ENCODE measurements at places on chromosomes 2 and 18.

DNA sequence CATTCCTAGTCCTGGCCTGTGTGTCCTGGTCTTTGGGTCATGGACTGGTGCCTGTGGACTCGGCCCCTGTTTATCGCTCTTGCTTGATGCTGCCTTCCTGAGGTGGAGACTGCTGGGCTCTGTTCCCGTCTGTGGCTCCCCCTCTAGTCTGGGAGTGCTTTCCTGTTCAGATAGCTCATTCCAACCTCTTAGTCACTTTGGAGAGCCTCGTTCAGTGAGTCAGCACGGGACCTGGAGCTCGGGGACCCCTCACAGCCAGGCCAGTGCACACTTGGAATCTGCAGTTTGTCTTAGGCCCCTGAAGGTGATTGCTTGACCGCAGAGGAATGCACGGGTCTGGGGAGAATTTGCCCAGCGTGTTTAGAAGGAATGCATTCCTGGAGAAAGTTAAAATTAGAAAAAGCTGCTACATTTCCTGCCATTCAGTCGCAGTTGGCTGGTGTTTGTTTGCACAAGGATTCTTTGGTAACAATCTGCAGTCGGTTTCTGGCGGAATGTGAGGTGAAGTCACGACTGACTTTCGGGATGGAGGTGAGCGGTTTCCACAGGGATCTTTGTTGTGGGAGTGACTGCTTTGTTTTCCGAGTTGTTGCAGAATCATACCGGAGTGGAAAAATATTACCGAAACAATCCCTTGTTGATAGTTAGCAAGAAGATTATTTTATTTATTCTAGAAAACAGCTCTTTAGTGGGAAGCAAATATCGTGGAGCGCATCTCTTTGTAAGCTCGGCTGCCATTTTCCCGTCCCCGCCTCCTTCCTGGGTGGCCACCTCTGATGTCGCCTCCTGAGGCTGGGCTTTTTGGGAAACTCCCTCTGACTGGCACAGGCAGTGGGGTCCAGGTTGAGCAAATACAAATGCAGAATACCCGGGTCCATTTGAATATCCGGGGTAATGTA lies 29.6 kb downstream of the SH3BP4 start:
- DNase-seq = no peak

- DNase-seq = no peak
These were observed 971 bp downstream of the ZNF385B start for GRCh38 chr2:179860255-179861026.

DNA sequence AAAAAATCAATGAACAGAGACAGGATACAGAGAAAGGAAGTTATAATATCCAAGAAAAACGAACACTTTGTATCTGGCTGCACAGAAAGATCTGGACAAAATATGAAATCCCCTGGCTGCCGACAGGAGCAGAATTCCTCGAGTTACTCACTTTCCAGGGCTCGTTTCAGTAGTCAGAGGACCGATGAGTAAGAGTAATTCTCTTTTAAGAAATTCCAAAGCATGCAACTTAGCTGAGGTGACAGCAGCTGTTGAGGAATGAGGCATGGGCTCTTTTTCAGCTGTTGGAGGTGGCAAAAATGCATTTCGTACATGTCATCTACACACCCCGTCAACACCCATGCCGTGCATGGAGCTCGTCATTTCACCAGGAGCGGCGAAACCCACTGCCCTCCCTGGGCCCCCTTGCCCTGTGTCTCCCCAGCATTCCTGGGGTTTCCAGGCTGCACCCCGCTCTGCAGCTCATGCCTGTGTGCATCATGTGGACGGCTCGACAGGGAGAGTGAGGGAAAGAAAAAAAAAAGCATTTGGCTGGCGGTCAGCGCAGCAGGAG lies 210.8 kb upstream of the SMIM21 start:
- no peak for DNase-seq

DNA sequence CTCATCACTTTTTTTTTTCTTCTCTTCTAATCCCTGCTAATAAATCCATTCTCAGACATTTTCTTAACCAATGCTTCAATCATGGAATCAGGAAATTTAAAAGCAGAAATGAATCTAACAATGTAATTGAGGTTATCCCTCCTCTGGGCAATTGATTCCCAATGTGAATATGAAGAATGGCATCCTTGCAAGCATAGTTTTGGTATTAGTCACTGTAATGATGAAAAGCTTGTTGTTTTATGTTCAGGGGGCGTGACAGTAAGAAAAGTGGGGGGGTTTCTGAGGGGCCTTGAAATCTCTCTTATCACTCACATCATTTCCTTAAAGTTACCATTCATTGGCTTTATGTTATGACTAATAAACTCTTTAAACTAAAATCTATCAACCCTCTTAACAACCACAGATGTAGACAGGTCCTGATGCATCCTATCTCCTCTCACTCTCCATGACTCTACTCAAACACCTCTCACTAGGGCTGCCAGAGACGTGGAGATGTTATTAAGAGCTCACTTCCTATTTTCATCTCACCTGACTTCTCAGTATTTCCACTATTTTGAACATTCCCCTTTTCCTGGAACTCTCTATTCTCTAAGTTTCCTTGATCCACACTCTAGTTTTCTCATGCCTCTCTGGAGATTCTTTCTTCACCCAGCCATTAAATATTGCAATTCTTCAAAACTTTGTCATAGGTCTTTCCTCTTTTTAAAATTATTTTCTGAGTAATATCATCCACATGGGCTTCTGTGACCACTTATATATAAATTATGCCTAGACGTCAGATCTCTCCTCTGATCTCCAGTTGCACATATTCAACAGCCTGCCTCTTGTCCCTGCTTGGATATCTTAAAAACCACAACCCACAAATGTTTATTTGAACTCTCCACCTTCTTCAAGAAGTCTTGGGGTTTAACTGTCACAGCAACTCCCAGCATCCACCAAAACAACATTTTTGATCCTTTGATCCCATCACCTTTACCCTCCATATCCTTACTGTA lies 332.9 kb downstream of the CDH2 start:
- no peak for DNase-seq

DNA sequence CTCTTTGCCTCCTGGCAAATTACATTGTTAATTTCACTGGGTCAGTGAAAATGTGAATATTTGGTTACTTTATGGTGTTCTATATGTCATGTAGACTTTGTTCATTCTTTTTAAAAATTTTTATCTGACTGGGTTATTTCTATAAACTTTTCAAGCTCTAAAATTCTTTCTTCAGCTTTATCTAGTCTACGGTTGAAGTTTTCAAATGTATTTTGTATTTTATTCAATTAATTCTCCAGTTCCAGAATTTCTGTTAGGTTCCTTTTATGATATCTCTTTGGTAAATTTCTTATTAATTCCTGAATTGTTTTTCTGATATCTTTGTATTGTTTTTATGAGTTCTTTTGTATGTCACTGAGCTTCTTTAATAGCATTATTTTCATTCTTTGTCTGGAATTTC lies 228.1 kb downstream of the LPIN1 start:
- no peak for DNase-seq
